GM04504 (cell line): ENCODE measurements at places on chromosomes 12 and 14.

DNA sequence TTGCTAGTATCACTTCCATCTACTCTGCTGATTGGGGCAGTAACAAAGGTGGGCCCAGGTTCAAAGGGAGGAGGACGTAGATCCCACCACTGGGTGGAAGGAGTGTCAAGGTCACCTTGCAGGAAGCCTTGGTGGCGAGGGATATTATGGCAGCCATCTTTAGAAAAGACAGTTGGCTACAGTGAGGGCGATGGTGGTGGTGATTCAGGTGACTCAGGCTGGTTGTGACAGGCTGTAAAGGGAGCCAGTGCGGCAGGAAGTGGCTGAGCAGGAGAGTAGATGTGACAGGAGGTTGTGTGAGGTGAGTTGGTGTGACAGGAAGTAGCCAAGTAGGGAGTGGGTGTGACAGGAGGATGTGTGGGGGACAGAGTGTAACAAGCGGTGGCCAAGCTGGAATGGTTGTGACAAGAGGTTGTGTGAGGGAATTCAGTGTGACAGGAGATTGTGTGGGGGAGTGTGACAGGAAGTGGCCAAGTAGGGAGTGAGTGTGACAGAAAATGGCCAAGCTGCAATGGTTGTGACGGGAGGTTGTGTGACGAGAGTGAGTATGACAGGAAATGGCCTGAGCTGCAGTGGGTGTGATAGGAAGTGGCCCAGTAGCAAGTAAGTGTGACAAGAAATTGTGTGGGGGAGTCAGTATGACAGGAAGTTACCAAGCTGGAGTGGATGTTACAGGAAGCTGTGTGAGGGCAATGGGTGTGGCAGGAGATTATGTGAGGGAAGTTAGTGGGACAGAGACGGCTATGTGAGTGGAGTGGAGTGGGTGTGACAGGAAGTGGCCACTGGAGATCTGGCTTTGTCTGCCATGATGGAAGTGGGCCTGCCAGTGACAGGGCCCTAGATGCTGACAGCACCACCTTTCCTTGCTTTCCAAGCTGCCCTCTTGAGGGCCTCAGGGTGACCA is 136.5 kb upstream of the MYL2 start:
- no peak for DNase-seq

DNA sequence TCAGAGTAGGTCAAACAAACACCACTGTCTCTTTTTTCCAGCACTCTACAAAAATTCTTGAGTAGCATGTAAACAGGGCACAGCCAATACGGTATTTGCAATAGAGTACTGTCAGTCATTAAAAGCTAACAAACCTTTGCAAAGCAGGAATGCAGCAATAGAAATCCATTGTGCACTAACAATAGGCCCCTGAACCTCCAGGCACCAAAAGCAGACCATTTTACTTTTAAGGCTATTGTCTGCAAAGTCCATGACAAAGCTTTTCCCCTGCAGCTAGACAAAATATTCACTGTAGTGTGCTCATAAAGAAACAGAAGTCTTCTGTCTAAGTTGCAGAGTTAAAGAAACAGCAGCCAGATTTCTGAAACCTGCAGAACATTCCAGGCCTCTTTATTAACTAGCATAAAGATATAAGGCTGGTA is 191.9 kb downstream of the SOX5 start:
- no peak for DNase-seq

- no peak for DNase-seq
These were observed 47.6 kb downstream of the MYBPC1 start for GRCh38 chr12:101642115-101643067.

DNA sequence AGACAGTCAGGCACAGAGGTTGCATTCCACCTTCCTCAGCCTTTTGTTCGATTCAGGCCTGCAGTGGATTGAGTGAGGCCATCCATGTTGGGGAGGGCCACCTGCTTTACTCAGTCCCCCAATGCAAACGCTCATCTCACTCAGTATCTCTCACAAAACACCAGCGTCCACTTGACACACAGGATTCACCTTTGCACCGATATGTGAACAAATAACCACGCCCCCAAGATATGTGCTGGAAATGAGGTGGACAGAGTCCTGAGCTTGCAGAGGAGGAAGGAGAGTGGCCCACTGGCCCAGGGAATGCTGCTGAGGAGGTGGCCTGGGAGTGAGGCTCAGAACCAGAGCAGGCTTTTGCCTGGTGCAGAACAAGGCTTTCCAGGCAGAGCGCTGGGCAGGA is 60.7 kb downstream of the DNAH10 start:
- DNase-seq, result no peak

DNA sequence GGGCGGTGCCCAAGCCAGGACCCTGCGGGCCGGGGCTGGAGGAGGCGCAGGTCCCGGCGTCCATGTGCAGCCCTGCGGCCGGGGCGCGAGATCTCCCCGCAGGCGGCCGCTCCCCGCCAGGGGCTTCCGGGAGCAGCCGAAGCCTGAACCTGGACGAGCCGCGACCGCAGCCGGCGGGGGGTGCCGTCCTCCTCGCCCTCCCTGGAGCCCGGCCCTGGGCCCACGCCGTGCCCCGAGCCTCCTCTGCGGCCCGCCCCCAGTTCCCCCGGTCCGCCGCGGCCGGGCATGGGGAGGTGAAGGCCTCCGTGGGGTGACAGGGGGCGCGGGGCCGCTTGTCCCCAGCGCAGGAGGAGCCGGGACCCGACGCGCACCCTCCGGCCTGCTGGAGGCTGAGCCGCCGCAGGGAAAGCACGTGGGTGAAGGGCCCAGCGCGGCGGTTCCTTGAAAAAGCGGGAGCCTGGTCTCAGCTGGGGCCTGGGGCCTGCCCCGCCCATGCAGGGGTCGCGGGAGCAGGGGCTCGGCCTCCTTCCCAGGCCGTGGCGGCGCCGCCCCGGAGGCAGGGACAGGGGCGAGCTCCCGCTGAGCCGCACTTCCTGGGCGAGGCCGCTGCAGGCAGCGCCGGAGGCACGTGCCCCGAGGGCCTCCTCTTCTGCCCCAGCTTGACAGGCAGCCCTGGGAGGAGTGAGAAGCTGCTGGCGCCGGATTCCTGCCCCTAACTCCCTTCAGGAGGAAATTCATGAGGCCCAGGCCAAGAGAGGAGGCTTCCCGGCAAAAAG is 55.6 kb upstream of the PPP2R5C start:
- DNase-seq, result no peak

GRCh38 chr14:64640839-64641238 is 63.4 kb upstream of the PLEKHG3 start:
- no peak for DNase-seq

GRCh38 chr12:121632069-121632970 is 6.0 kb downstream of the ORAI1 start:
- DNase-seq, result no peak

- DNase-seq, result no peak
These were observed 822 bp upstream of the RDH5 start for GRCh38 chr12:55719371-55719770.

DNA sequence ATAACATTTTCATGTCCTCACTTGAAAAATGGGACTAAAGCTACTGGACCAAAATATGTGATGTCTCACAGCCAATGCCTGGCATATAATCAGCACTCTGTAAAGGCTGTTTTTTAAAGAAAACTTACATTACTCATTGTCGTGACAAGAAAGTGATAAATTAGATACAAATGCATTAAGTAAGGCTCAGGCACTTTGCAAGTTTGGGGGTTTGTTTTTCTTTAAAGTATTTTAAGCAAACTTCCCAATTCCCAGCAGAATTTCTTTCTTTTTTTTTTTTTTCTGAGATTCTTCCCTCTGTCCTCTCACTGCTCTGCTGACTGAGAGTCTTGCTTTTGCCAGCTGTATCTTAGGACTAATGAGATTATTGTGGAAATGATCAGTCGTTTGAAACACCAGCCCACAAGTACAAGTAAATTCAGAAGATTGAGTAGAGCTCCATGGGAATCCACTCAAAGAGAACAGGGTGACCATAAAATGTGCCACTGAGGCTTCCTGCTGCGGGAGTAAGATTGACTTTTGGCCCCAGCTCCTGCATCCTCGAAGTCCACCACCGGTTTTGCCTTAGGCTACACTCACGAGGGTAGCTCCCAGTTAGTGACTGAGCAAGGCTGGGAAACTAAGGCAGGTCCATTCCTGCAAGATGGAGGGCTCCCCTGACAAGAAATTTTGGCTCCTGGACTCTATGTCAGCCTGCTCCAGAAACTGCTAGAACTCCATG is 82.8 kb downstream of the TMTC1 start:
- DNase-seq, result no peak

GRCh38 chr12:120628919-120629318 is 11.5 kb upstream of the CABP1 start:
- no peak for DNase-seq

DNA sequence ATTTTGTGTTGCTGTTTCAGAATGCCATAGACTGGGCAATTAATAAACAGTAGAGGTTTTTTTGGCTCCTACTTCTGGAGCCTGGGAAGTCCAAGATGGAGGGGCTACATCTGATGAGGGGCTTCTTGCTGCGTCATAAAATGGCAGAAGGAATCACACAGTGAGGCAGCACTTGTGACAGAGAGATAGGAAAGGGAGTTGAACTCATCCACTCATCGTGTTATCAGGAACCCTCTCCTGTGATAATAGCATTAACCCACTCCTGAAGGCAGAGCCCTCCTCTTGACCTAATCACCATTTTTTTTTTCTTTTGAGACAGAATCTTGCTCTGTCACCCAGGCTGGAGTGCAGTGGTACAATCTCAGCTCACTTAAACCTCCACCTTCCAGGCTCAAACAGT is 9.7 kb downstream of the TDG start:
- no peak for DNase-seq

- no peak for DNase-seq
These were observed 488.3 kb upstream of the FLRT2 start for GRCh38 chr14:85041618-85042017.

- DNase-seq, result no peak
These were observed 60.2 kb downstream of the LRCOL1 start for GRCh38 chr12:132550014-132550802.

DNA sequence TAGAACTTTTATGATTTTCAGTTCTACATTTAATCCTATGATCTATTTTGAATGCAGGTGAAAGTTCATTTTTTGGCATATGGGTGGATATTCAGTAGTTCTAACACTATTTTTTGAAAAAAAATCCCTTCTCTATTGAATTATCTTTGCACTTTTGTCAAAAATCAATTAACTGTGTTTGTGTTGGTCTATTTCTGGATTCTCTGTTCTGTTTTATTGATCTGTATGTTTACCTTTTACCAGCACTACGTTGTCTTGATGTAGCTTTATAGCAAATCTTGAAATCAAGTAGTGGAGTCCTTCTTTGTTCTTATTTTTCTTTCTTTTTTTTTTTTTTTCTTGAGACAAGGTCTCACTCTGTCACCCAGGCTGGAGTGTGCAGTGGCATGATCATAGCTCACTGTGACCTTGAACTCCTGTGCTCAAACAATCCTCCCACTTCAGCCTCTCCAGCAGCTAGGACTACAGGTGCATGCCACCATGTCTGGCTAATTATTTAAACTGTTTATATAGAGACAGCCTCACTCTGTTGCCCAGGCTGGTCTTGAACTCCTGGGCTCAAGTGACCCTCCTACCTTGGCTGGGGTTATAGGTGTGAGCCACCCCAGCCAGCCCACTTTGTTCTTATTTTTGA is 31.9 kb downstream of the SLC39A9 start:
- no peak for DNase-seq

GRCh38 chr14:101412739-101413138 is 148.6 kb upstream of the DIO3 start:
- no peak for DNase-seq

DNA sequence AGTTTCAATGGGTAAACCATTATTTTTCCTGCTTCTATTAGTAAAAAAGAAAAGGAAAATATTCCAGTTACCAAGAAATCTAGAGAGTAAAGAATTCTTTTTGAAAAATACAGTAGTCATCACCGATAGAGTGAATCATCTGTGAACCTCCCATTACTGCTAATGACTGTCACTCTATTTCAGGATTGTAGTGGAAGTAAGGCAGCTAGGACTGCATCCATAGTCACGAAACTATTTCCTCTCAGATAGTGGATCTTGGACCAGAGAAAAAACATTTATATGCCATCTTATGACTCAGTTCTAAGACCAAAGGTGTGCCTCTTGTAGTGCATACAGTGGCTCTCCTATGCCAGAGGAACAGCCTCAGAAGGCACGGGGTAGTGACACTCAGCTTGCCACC is 173.9 kb upstream of the PLEKHA5 start:
- DNase-seq, result peak; percentile 17

DNA sequence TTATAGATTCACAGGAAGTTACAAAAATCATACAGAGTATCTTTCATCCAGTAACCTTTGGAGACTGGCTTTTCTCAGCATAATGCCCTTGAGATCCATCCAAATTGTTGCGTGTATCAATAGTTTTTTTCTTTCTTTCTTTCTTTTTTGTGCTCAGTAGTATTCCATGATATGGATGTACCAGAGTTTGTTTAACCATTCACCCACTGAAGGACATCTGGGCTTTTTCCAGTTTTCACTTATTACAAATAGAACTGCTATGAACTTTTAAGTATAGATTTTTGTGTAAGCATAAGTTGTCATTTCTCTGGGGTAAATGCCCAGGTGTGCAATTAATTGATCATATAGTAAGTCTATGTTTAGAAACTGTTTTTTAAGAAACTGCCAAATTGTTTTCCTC is 79.4 kb downstream of the FBXL14 start:
- DNase-seq, result no peak
